ENCODE measurements at places on chromosomes 1 and 21.
A peak's percentile ranks its signal among the peaks of the same experiment; 100 is the strongest.

DNA sequence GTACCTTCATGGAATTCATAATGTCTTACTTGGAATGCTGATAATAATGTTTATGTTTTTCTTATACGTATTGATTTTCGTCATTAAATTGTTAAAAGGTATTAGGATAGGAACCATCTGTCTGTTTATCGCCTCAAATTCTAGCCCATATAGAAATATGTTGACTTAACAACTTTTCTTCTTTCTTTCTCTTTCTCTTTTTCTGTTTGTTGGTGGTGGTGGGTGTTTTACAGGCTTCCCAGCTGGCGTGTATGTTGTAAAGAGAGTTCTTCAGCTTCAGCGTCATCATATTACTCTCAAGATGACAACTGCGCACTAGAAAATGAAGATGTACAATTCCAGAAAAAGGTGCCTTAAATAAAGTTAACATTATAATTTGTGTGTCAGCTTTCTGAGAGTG lies 18.3 kb downstream of the SUCO start:
- DNase-seq, result no peak

DNA sequence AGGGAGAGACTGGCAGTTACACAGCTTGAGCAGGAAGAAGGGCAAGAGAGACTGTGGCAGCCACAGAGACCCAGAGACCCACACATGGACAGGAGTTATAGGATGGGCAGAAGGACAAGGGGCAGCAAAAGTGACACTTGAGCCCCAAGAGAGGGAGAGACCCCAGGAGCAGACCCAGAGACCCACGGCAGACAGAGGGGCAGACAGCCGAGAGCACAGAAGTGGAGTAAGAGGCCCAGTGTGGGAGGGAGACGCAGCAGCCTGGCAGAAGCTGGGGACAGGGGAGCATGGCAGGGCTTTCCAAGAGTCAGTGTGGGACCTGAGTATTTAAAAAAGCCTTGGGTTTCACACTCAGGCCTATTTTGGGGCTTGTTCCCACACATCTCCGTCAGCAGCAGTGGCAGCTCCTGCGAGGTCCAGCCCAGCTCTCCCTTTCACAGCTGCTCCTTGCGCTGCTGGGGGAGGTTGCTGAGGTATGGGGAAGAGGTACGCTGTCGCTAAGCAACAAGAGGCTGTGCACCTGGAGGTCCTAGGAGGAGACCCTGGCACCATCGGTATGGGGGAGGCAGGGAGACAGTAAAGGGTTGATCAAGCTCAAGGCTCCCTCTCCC lies 9.0 kb upstream of the MEF2D start:
- no peak for DNase-seq

GRCh38 chr21:43768868-43769167 lies 7.3 kb downstream of the CSTB start:
- no peak for DNase-seq

- DNase-seq, result no peak
Observed at GRCh38 chr1:88612773-88613172, 71.3 kb upstream of the PKN2 start.

- no peak for DNase-seq
Observed at GRCh38 chr1:165836664-165837482, 9.5 kb downstream of the UCK2 start.

GRCh38 chr1:186577633-186578032 lies 102.6 kb downstream of the PTGS2 start:
- no peak for DNase-seq

DNA sequence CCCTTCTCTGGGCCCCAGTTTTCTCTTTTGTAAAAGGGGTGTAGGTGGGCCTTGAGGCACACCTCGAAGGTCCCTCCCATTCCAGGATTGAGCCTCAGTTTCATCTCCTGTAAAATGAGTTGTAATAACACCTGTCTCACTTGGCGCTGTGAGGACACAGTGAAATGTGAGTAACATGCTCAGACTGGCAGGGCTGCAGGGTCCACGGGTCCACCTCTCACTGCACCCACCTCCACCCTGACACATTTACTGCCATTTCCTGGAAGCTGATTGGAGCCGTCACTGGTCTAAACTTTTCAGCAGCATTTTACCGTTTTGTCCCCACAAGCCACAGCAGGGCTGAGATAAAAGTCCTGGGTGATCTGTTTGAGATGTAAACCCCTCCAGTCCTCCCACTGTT lies 398.0 kb downstream of the PTPRU start:
- DNase-seq, result peak; percentile 12

- no peak for DNase-seq
Observed at GRCh38 chr1:107110326-107110725, 30.5 kb upstream of the NTNG1 start.

DNA sequence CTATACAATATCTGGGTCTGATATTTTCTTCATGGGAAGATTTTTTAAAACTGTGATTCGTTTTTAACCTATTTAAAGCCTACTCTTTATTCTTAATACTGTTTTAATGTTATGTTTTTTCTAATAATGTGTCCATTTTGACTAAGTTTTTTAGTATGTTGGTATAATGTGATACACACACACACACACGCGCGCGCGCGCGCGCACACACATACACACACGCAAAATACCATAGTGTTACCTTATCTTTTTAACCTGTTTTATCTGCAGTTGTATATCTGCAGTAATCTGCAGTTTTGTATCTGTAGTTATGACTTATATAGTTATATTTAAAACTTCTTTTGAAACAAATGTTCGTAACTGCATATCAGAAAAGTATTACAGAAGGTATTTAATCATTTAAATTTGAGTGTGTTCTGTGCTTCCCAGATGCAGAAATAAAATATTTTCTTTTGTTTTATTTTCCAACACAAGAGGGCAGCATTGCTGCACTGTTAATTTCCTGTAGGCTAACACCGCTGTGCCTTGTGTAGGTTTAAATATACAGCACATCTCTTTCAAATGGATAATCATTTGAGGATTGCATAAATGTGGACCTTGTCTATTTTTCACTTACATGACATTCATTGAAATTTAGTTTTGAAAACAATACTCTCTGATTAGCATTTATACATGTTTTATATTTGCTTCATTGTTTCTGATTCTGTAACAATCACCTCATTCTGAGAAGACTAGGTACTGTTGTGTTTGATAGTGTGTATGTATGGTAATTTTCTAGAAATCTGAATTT lies 166.1 kb downstream of the PDE4B start:
- no peak for DNase-seq

- no peak for DNase-seq
Observed at GRCh38 chr1:147478521-147478920, 62.8 kb upstream of the BCL9 start.

- no peak for DNase-seq
Observed at GRCh38 chr1:19445417-19446342, 39.7 kb downstream of the CAPZB start.

DNA sequence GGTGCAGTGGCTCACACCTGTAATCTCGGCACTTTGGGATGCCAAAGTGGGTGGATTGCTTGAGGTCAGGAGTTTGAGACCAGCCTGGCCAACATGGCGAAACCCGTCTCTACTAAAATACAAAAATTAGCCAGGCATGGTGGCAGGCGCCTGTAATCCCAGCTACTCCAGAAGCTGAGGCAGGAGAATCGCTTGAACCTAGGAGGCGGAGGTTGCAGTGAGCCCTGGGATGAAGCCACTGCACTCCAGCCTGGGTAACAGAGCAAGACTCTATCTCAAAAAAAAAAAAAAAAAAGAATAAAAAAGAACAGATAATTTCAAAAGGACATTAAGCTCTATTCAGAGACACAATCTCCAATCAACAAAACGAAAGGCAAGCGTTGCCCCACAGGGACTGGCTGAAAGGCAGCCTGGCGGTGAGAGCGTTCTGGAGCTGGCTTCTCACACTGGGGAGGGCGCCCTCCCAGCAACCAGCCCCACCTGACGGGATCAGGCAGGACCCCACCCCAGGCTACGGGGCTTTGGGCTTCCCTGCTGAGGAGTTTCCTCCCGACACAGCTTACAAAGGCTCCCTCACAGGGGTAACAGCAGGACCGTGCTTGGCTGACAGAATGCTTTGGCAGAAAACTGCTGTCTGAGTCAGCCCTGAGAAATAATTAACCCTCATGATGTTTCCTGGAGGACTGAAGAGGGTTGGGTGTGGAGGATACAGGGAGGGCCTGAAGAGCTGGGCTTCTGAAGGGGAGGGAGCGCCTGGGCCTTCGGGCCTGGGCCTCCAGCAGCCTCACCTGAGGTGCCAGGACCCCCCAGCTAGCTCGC lies 31.1 kb upstream of the SRP9 start:
- no peak for DNase-seq

Data from ascending aorta (tissue), 2 donors.